ENCODE measurements at places on chromosomes 1 and 21.

DNA sequence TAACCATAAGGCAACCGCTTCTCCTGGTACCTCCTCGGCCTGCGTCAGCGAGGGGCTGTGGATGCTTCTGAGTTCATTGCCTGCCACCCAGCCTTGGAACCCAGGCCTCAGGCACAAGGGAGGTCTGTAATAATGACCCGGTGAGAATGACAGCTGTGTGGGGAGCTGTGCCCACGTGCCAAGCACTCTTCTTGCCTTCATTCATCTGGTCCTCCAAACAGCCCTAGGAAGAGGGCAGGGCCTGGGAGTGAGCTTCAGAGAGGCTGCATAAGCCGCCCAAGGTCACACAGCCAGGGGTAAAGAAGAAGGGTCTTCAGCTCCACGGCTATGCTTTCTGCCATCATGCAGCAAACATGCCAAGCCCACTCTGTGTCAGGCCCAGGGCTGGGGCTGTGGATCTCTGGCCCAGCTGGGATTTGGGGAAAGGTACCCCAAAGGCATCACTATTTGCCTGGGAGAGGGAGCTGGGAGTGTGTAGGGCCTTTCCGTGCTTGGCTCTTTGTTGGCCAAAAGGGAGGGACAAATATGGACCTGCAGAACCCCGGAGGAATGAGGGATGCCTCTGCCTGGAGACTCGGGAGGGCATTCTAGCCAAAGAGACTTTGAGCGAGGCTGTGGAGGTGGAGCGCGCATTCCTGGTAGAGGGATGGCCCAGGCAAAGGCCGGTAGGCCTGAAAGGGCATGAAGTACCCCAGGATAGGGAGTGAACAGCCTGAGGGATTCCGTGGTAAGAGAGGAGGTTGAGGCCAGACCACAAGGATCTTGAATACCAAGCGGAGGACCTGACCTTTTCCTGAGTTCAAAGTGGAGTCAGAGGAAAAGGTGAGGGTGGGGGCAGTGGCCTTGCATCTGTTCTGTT lies 10.1 kb upstream of the EDN2 start:
- DNase-seq: no peak

- peak; percentile 74 for DNase-seq
Measured at GRCh38 chr21:40507978-40508377, 339.0 kb downstream of the DSCAM start.

DNA sequence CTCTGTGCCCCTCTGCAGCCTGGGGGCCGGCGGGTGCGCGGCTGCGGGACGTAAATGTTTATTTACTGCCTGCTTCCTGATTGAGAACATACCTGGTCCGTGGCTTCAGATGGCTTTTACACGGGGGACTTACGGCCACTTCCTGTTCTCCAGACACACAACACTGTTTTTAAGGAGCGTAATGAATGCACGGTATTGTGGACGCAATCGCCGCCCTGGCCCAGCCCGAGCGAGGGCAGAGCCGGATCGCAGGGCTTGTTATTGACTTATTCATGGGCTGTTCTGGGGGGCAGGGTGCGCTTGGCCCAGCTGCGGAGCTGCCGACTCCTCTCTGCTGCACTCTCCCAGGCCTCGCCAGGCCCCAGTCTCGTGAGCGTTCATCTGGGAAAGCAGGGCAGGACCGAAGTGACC lies 52.8 kb upstream of the ACTRT2 start:
- no peak for DNase-seq

DNA sequence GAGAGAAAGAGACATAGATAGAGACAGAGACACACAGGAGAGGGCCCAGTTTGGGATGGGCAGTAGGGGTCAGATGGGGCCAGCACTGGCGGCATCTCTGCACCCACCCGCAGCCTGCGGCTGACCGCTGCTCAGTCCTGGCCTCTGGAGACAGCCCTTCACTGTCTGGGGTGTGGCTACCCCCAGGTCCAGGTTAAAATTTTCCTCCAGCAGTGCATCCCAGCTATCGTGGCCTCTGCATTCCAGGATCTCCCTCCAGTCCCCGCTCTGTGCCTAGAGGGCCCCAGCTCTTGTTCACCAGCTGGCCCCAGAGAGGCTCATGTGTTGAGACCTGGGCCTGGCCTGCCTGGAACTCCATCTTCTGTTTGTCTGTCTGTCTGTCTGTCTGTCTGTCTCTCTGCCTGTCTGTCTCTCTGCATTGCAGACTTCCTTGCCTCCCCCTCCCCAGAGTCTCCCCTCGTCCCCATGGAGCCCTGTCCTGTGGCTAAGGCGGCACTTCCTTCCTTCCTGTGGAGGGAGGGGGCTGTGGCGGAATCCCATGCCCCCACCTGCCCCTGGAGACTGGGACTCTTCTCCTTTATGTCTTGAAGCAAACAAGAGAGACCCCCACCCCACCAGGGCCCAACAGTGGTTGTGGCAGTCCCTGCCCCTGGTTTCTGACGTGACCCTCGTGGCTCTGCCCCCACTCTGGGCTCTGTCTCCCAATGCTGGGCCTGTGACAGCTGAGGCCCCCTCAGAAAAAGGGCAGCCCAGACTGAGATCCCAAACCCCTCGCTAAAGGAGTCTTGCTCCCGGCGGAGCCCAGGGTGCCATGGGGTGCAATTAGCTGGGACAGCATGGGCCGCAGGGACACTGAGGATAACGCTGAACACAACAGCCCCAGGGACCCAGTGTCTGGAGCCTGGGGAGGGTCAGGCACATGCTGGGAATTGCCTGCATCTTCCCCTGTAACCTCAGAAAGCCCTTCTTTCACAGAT lies 241.8 kb downstream of the NPHP4 start:
- no peak for DNase-seq

DNA sequence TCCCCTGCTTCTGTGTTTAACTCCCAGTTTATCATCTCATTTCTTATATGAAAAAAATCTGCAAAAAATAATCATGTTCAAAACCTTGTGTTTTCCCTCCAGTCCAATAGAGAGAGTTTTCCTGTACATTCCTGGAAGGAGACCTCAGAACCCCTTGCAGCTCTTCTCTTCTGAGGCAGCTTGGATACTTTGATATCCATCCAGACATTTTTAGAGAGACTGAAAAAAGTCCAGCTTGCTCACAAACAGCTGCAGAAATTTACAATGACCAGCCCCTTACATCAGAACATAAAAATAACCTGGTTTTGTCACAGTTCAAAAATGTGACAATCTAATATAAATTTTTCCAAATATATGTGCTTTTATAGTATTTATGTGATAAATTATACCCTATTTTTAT lies 73.3 kb upstream of the C1orf115 start:
- DNase-seq: no peak

- DNase-seq: no peak
Measured at GRCh38 chr1:94790246-94790645, 29.9 kb upstream of the SLC44A3 start.

DNA sequence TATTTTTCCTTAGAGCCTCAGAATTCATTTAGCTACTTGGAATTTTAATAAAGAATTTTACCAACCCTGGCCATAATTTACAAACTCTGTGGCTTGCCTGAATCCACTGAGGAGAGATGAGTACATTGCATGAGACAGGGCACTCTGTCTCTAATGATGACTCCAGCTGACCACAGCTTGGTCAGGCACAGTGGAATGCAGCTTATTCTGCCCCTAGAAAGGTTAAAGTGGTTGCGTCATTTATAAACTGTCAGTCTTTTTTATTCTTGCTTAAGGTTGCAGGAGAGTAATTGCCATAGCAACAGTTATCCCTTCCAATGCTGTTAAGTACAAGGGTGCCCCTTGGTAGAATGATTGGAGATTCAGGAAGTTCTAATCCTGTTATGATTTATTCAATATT lies 28.3 kb downstream of the PDE4B start:
- no peak for DNase-seq

DNA sequence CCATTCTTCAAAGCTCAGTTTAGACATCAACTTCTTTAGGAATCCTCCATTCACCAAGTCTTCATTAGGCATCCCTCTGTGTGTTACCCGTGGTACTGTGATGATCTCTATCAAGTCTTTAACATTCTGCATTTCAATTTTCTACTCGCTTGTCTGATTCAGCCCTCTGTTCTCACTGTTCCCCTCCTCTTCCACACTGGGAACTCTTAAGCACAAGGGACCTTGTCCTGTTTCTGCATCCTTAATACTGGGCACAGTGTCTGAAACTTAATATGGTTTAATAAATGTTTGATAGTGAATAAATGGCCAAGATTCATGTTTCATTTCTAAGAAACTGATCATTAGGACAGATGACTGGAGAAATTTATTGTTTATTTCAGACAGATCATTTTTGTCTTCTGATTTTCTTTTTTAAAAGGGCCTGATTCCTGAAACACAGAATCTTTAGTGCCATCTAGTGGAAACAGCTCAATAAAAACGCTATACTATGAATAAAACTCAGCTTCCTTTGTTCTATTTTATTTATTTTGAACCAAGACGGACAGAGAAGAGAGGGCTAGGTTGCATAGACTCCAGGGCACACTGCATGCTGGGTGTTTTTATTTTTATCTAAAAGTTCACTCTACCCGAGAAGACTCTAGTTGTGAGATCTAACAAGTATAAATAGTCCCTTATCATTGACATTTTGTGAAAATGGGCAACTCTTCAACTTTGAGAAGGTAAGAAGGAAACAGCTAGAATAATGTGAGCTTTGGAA lies 7.0 kb upstream of the TRIM45 start:
- DNase-seq: peak; percentile 24

DNA sequence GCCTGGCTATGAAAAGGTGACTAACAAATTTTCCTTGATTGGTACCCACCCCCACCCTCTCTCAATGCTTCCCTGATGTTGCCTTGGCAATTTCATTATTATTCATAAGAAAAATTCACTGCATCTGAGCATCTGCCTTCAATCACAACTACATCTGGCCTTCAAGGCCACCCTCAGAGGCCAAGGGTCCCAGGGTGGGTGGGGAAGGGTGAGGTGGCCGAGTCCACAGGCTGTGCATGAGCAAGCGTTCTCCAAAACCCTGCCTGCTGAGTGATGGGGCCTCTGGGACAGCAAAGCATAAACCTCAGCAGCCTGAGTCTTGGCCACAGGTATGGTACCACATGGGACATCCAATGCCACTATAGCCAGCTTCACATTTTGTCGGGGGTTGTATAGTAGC lies 198.7 kb downstream of the SLC35F3 start:
- no peak for DNase-seq

DNA sequence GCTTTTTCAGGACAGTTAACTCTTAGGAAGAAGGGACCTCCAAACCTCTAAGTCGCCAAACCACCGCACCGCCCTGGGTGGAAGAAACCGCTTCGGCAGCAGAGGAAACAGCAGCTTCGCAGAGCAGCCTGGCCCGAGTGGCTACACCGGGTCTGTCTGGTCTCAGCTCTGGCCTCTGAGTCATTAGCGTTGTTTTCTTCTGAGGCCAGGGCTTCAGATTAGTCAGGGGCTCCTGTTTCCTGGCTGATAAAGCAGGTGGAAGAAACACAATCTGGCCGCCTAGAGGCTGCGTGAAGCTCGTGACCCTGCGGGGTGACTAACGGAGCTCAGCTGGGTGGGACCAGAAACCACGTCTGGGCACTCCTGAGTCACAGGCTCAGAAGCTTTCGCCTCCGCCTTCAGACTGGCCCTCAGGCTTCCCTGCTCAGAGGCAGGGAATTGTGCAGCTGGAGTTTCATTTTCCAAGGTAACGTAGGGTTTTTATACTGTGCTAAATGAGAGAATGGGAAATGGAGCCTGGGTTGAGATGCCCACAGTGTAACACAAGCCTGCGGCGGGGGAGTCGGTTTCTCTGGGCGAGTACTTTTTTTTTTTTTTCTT lies 44.9 kb downstream of the CHAF1B start:
- peak; percentile 92 for DNase-seq

GRCh38 chr1:47859092-47859743 lies 138.0 kb downstream of the TRABD2B start:
- DNase-seq: no peak

DNA sequence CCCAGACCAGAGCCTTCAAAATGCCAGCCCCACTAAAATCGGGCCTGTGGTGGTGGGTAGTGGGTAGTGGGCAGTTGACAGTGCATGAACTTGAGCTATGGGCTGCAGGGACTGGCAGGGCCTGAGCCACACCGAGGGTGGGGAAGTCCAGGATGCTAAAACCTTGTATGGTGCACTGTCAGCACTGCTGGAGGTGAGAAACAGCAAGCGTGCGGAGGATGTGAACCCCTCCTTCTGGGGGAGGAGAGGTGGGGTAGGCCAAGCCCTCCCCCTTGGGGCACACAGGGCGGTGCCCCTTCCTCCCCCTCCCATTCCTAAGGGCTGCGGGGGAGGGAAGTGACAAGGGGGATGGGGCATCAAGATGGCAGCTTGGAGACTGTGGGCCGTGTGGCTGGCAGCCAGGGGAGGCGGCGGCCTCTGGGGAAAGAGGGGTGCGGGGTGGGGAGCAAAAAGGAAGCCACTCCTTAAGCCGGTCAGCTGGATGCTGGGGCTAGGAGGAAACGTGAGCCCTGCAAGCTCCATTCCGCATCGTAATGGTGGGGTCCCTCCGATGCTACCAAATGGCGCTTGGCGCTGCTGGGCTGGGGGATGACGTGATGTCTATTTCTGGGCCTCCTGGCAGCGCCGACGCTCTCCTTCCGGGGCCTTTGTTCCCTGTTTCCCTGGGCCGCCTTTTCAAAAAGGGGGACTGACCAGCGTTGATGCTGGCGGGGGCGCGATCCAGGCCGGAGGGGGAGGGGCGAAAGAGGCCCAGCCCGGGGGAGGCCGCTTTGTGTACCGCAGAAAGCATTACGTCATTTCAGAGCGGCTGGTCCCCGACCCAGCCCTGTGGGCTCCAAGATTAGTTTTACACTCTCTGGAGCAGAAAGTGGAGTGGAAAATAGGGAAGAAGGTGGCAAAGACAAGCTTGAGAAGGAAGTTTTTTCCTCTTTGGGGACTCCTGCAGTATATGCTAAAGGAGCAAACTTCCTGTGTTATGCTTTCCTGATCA lies 809 bp downstream of the SYT11 start:
- peak; percentile 89 for DNase-seq

GRCh38 chr1:201426479-201427310 lies 5.2 kb upstream of the TNNI1 start:
- DNase-seq: no peak

DNA sequence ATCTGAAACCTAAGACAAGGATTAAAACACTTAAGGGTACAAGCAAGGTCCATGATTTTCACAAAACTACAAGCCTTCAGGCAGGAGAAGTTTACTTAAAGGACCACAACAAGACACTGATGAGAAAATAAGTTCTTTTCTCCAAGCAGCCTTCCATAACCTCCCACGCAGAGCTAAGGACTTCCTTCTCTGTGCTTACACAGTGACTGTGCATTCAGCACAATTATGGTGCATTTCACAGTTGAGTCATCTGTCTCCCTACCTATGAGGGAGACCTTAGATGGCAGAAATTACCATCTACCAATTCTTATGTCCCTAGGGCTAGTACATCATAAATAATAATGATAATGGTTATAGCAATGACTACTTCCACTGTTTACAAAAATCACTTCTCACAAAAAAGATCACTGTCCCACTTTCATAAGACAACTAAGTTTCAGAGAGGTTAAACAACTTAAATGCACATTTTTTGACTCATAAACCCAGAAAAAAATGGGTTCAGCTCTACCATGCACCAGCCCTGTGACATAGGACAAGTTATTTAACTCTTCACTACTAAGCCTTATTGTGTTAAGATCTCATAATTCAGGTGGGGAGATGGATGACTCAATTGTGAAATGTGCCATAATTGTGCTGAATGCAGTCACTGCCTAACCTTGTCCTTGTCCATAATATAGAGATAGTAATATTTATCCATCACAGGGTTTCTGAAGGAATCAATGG lies 45.3 kb downstream of the TARBP1 start:
- DNase-seq: peak; percentile 38

GRCh38 chr21:35111321-35111930 lies 62.3 kb upstream of the RUNX1 start:
- peak; percentile 2 for DNase-seq

- DNase-seq: no peak
Measured at GRCh38 chr1:228163007-228163753, 2.4 kb upstream of the IBA57 start.

GRCh38 chr1:243493156-243494129 lies 237.6 kb downstream of the SDCCAG8 start:
- DNase-seq: no peak

Measured in DMS53 (cell line).